Cardiac atrium fibroblast (primary cell): ENCODE measurements at places on chromosomes 2 and 18. TPM values are rescaled to one million over a fixed set of nuclear protein-coding genes. Genes with fewer than 3 reads are reported as not detected.

Gene MAP3K19
- total RNA-seq, result not detected in 2 replicates

Gene CLIP4
- 28.8 and 34.3 TPM in 2 replicates for total RNA-seq

Gene REG1A
- not detected in 2 replicates for total RNA-seq

Gene SH3RF3
- 8.4 and 9.6 TPM in 2 replicates for total RNA-seq

Gene NOSTRIN
- 0.16 and 0.18 TPM in 2 replicates for total RNA-seq

Gene IL18RAP
- under 0.01 TPM in 1 of 2 replicates, not detected in the other for total RNA-seq

Gene ADGRF3
- not detected in 2 replicates for total RNA-seq

Gene SIX3
- total RNA-seq, result not detected in 2 replicates

Gene LRRC30
- not detected in 2 replicates for total RNA-seq

Gene ASB18
- not detected in 2 replicates for total RNA-seq

Gene RAMP1
- total RNA-seq, result 8.1 and 13.8 TPM in 2 replicates

Gene GULP1
- total RNA-seq, result 2.9 and 7.9 TPM in 2 replicates

Gene POLR1A
- 12.5 and 16.5 TPM in 2 replicates for total RNA-seq

Gene MIB1
- total RNA-seq, result 24.0 and 28.5 TPM in 2 replicates

Gene CD8B2
- total RNA-seq, result not detected in 2 replicates

Gene LYPD6B
- not detected in 2 replicates for total RNA-seq

Gene ABCG5
- not detected in 2 replicates for total RNA-seq

Gene PROKR1
- total RNA-seq, result not detected in 2 replicates

Gene WDR35
- 4.3 and 7.0 TPM in 2 replicates for total RNA-seq

Gene RAB6D
- total RNA-seq, result not detected in 2 replicates

Gene WDPCP
- 2.9 and 4.1 TPM in 2 replicates for total RNA-seq

Gene POTEF
- total RNA-seq, result not detected in 2 replicates

Gene CDH2
- 23.8 and 47.6 TPM in 2 replicates for total RNA-seq

Gene AGXT
- total RNA-seq, result not detected in 2 replicates

Gene ZNF514
- 5.3 and 6.9 TPM in 2 replicates for total RNA-seq

Gene GPBAR1
- total RNA-seq, result not detected in 2 replicates

Gene NR4A2
- total RNA-seq, result 0.16 and 3.1 TPM in 2 replicates

Gene UGT1A9
- not detected in 2 replicates for total RNA-seq

Gene SLC35F6
- 36.8 and 50.4 TPM in 2 replicates for total RNA-seq

Gene PER2
- total RNA-seq, result 2.9 and 3.2 TPM in 2 replicates

Gene LYPD6
- total RNA-seq, result not detected in 2 replicates

Gene LRATD1
- total RNA-seq, result 0.49 TPM in 1 of 2 replicates, not detected in the other

Gene CNDP2
- total RNA-seq, result 53.1 and 66.6 TPM in 2 replicates

Gene MRPS5
- total RNA-seq, result 36.5 and 39.2 TPM in 2 replicates

Gene MOGAT1
- total RNA-seq, result not detected in 2 replicates

Gene TFPI
- total RNA-seq, result 730 and 850 TPM in 2 replicates

Gene ANKRD53
- total RNA-seq, result under 0.01 TPM in 2 replicates

Gene SERPINB12
- not detected in 2 replicates for total RNA-seq

Gene CXXC1
- 45.7 and 52.5 TPM in 2 replicates for total RNA-seq

Gene RAB6C
- total RNA-seq, result not detected in 2 replicates

Gene TSHZ1
- total RNA-seq, result 3.6 and 5.0 TPM in 2 replicates

Gene TOGARAM2
- not detected in 2 replicates for total RNA-seq

Gene IL36G
- not detected in 2 replicates for total RNA-seq

Gene NEU4
- not detected in 2 replicates for total RNA-seq

Gene GPR55
- total RNA-seq, result not detected in 2 replicates

Gene RBM43
- 2.5 and 2.6 TPM in 2 replicates for total RNA-seq

Gene C18orf54
- 1.3 and 1.6 TPM in 2 replicates for total RNA-seq

Gene CERKL
- total RNA-seq, result not detected in 2 replicates

Gene G6PC2
- total RNA-seq, result not detected in 2 replicates

Gene SERPINB3
- total RNA-seq, result not detected in 2 replicates

Gene RAPGEF4
- 11.0 and 20.6 TPM in 2 replicates for total RNA-seq

Gene KRTCAP3
- total RNA-seq, result 0.97 TPM in 1 of 2 replicates, not detected in the other

Gene DTYMK
- 28.8 and 31.6 TPM in 2 replicates for total RNA-seq

Gene ADRA2B
- 0.16 and 0.54 TPM in 2 replicates for total RNA-seq

Gene RNF149
- 30.3 and 37.4 TPM in 2 replicates for total RNA-seq
